Hypothalamus (tissue), 51 donors: ENCODE measurements at places on chromosomes 11 and 22.

GRCh38 chr22:19728836-19729235 lies 5.5 kb downstream of the GP1BB start:
- DNase-seq, result no peak

DNA sequence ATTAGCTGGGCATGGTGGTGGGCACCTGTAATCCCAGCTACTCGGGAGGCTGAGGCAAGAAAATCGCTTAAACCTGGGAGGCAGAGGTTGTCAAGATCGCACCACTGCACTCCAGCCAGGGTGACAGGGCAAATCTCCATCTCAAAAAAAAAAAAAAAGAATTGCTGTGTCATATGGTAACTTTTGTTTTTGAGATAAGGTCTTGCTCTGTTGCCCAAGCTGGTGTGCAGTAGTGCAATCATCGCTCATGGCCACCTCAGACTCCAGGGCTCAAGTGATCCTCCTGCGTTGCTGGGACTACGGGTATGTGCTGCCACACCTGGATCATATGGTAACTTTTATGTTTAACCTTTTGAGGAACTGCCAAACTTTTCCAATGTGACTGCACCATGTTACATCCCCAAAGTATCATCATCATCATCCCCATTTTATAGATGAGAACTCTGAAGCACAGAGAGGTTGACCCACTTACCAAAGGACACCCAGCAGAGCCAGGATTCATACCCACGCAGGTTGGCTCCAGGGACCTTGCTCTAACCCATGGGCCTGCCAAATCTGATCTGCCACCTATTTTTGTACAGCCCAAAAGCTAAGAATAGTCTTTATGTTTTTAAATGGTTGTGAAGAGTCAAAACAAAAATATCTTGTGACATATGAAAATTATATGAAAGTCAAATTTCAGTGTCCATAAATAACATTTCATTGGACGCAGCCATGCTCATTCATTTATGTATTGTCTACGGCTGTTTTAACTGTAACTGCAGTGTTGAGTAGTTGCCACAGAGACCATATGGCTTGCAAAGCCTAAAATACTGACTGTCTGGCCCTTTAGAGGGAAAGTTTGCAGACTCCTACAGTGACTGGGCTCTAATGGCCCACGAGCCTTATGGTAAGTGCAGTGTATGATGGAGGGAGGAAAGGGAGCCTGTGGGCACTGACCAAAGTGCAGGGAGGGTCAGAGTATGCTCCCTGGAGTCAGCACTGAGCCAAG lies 45.3 kb downstream of the GDPD5 start:
- no peak for DNase-seq

DNA sequence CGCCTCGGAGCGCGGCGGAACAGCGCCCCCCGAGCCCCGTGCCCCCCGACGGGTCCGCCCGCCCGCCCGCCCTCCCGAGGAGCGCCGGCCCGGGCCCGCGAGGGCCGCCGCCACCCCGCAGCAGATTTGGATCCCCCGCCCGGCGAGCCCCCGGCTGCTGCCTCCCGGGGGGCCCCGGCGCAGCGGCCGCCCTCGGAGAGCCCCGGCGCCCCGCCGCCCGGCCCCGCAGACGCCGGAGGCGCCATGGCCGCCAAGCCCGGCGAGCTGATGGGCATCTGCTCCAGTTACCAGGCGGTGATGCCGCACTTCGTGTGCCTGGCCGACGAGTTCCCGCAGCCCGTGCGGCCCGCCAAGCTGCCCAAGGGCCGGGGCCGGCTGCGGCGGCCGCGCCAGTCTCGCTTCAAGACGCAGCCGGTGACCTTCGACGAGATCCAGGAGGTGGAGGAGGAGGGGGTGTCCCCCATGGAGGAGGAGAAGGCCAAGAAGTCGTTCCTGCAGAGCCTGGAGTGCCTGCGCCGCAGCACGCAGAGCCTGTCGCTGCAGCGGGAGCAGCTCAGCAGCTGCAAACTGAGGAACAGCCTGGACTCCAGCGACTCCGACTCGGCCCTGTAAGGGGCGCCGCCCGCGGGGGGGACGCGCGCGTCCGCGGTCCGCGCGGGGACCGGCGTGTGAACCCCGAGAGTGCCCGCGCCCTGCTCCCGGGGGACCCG lies 380 bp downstream of the C11orf96 start:
- DNase-seq, result no peak

- DNase-seq, result no peak
Observed at GRCh38 chr11:1207401-1208143, 15.3 kb upstream of the MUC5B start.

GRCh38 chr11:69319255-69320106 lies 25.5 kb downstream of the MYEOV start:
- DNase-seq, result no peak

DNA sequence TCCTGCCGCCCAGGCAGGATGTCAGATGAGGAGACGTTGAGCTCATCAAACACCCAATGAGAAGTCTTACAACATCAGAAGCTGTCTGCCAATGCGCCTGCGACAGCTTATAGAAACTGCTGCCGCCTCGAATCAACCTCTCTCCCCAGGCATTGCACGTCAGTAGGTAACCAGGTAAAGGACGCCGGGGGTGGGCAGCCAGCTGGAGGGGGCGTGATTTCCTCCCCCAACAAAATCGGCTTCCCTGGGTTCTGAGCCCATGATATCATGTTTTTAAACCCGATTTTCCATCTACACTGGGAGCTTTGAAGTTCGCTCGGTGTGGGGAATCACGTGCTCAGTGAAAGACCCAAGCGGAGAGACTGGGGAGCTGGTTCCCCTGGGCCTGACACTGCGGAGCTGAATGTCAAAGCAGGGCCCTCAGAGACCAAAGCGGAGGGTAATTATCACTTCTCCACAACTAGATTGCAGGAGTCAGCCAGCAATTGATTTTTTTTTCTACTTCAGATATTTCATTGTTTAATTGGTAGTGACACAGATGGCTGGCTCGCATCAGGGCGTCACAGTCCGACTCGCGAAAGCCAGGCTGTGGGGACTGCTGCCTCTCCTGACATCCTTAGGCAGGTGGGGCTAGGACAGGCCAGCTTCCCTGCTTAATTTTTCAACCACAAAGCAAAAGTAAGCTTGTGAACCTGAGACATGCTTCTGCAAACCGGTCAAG lies 15.4 kb downstream of the FAM83F start:
- DNase-seq, result no peak

- DNase-seq, result no peak
Observed at GRCh38 chr11:47124675-47125074, 52.0 kb downstream of the ARFGAP2 start.

GRCh38 chr22:19109198-19110063 lies 12.8 kb downstream of the DGCR2 start:
- no peak for DNase-seq

- peak; percentile 48 for DNase-seq
Observed at GRCh38 chr11:112834277-112834755, 126.9 kb upstream of the NCAM1 start.

DNA sequence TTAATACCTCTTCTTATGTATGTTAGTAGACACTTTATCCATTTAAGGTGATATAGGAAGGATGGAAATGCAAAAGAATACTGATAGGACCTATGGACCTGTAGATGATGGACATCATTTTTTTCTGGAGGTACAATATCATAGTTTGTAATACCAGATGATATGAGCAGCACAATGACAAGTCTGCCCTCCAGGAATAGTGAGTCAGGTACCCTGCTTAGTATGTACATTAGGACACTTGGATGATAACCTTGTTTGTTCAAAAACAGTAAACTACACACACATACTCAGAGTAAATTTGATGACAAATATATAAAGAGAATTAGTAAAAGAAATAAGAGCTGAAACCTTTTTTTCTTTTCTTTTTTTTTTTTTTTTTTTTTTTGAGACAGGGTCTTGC lies 58.7 kb upstream of the B3GNT6 start:
- DNase-seq, result no peak

GRCh38 chr11:116366980-116367645 lies 405.7 kb downstream of the BUD13 start:
- DNase-seq, result no peak

DNA sequence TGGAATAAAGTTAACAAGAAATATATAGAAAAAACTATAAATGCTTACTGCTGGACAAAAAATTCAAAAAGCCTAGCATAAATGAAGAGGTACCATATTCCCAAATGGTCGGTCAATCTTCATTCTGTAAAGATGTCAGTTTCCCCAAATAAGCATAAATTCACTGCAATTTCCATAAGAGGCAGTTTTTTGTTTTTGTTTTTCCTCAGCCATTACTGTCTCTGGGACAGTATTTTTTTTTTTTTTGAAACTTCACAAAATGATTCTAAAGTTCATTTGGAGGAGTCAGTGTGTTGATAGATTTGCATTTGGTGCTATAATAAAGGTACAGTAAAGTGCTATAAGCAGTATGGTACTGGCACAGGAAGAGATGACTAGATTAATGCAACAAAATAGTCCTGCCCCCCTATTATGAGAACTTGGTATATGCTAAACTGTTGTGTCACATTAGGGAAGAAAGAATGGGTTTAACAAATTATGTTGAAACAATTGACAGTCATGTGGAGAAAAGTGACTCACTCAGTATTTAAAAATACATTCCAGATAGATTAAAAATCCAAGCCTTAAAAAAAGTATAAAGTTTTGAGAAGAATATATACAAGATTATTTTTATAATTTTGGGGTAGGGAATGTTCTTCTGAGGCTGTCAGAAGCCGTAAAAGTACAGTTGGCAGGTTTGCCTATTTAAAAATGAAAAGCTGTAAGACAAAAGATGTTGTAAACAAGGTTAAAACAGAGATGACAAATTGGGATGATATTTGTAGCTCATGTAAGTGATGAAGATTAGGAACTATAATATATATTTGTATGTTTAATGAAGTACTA lies 2.6 kb upstream of the FTH1 start:
- no peak for DNase-seq

DNA sequence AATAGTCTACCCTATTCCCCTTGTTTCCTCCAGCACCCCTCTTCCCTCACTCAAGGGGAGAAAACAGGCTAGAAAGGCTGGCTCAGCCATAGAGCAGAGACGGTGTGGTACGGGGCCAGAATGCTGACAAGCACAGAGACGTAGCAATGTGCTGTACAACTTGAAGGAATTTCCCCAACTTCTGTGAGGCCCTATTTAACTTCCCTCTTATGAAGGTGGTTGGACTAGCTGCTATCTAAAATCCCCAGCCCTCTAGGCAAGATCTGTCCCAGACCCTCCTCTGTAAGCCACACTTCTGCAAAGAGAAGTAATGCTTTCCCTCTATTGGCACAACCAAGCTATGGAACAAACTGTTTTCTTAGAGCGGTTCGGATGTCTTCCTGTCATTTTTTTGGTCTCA lies 37.8 kb downstream of the PLEKHA7 start:
- no peak for DNase-seq

- DNase-seq, result no peak
Observed at GRCh38 chr22:25510876-25511275, 53.6 kb upstream of the GRK3 start.

DNA sequence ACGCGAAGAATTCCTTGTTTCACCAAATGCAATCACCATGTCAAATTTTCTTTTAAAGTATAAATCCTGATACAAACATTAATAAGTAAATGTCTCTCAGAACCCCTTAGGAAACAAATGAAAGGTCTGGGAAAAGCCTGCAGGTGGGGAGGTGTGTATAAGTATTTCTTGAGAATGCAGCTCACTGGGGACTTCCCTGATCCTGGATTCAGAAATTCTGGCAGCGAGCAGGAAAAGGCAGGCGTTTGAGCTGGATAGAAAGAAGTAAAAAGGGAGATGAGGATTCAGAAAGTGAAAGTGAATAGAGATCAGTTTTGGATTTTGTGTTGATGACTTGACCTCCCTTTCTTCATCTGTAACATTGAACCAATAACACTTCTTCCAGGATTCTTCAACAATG lies 68.3 kb upstream of the CTSC start:
- no peak for DNase-seq

DNA sequence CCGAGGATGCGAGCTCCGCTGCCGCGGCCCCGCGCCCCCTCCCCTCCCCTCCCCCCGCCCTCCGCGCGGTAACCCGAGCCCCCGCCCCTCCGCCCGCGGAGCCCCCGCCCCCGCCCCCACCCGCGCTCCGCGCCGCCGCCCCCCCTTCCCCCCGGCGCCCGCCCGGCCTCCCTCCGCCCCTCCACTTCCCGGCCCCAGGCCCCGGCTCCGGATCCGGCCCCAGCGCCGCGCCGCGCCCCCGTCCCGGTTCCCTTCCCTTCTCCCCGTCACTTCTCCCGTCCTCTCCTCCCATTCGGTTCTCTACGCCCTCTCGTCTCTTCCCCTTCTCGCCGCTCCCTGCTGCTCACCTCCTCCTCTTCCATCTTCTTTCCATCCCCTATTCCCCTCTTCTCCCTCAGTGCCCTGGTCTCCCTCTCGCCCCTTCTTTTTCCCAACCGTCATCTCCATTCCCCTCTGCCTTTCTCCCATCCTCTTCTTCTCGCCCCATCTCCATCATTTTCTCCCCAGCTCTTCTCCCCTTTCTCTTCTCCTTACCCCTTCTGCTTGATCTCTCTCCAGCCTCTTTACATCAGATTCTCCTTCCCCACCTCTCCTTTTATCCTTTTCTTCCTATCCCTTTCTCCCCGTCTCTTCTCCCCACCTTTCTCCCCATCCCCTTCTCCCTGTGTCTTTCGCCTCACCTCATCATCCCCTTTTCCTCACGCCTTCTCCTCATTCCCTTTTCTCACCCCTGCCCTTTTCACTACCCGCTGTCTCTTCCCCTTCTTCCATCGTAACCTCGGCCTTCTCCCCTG lies at the start of gene DCHS1:
DCHS1 (minus strand) TSS at position 20 of the 794 bp plus-strand sequence. CDS start 14,196 bp downstream, outside the sequence.
- DNase-seq, result no peak

- DNase-seq, result no peak
Observed at GRCh38 chr11:93542811-93543229, 371 bp downstream of the SMCO4 start.

DNA sequence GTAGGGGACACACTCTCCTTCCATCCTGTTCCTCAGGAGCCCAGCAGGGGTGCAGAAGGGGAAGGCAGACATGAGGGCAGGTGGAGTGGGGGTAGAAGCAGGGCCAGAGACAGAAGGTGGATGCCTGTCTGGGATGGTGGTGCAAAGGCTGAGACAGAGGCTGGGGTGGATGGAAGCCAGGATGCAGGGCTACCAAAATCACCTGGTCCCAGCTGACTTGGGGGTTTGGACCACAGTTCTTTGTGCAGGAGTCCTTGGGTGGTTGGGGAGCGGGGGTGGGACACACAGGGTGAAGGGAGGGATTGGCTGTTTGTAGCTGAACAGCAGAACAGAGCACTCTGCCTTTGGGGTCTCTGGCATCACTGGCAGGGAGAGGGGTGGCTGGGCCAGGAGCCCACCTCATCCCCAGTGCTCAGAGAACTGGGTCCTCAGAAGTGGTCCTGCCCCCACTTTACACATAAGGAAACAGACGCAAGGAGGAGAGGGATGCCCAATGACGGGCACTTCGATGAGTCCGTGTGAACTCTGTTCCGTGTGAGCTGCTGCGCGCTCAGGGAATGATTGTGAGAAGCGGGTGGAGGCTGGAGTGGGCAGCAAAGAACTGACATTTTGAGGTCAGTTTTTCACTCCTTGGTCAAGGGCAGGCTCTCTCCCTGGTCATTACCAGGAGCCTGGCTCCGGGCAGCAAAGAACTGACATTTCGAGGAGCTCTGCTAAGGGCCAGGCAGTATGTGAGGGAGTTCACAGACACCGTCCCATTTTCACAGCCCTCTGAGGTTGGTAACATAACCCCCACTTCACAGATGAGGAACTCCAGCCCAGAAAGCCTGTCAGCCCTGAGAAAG lies 1.9 kb downstream of the TAGLN start:
- no peak for DNase-seq

GRCh38 chr11:102186551-102187191 lies 76.4 kb downstream of the YAP1 start:
- no peak for DNase-seq
